ENCODE measurements at places on chromosomes 2 and 18. TPM values are rescaled to one million over a fixed set of nuclear protein-coding genes. Genes with fewer than 3 reads are reported as not detected.
A peak's percentile ranks its signal among the peaks of the same experiment; 100 is the strongest.

Gene PCARE
- total RNA-seq: not detected

GRCh38 chr2:121489284-121489683, 41.4 kb upstream of the RNU4ATAC start:
- no peak for DNase-seq

GRCh38 chr18:74370115-74370514, 54.5 kb downstream of the C18orf63 start:
- DNase-seq: no peak

DNA sequence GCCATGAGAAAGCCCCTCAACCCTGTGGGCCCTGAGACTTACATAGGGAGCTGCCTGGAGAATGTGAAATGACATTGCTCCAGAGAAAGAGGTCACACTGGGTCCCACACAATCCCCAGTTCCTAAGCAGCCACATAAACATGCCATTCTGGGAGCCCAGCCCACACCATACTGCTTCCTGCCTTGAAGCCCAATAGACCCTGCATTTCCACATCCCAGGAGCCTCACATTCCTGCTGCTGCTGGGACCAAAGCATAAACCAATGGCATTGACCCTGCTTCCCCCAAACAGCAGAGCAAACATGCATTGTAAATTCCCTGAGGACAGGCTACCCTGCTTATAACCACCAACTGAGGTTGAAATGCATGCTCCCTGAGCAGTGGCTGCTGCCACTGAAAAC, 1117.6 kb upstream of the SLC39A10 start:
- no peak for DNase-seq

DNA sequence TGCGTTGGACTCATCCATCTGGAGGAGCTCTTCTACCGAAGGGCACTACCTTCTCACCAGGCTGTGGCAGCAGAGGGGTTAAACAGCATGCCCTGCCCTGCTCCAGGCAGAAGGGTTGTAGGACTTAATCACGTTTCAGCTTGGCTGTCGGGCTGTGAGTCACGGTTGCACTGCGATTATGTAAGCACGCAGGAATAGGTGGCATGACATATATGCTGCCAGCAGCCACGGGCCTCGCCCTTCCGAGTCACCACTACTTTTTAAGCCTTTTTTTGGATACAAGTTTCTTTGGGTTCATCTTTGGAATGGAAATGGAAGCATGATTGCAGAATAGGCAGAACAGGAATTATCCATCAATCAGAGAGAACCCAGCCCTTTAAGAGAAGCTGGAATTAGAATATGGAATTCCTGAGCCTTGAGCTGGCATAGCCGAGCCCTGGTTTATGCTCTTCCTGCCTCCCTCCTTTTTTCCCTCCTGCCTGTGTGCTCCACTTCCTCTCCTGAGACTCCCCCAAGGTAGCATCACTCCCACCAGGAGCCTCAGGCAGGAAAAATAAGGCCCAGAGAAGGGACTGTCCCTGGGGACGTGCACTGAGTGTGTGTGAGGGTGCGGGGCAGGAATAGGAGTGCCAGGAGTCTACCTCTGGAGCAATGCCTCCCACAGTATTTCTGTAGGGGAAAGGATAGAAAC, 86.8 kb downstream of the SEMA4F start:
- DNase-seq: peak; percentile 6

DNA sequence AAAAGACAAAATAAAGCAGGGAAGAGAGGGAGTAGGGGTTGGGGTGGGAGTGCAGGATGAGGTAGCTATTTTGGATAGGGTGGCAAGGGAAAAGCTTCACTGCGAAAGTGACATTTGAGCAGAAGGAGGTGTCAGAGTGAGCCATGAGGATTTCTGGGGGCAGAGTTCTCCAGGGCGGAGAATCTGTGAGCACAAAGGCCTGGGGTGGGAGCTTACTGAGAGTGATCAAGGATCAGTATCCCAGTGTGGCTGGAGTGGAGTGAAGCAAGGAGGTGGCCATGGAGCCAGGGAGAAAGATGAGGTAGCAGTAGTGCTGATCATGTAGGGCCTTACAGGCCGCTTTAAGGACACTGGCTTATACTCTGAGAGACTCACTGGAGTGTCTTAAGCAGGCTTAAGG, 210.9 kb upstream of the FOSL2 start:
- no peak for DNase-seq

Measured in esophagus squamous epithelium (tissue), 5 donors.